ENCODE measurements at places on chromosomes 12 and 14.

- DNase-seq: no peak
These were observed 148.4 kb downstream of the RPAP3 start for GRCh38 chr12:47557386-47557785.

- no peak for DNase-seq
These were observed 98.3 kb downstream of the LRRC74A start for GRCh38 chr14:76924371-76925096.

- DNase-seq: no peak
These were observed 82.0 kb upstream of the WSCD2 start for GRCh38 chr12:108047071-108047550.

DNA sequence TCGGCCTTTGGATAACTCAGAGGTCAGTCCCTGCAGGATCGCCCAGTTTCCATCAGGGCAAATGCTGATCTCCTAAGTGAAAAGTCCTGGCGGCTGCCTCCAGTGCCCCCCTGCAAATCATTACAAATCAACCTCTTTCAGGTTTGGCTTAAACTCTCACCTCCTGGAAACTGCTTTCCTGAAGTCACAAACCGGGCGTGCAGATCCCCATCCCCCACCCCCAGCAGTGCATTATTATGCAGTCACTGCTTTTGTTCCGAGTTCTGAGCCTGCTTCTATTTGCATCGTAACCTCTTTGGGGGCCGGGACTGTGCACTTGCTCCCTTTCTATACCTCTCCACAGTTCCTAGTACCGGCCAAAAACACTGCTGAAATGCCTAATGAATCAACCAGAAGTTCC lies at the start of gene USP44:
Gene USP44 (minus strand): TSS at position 172 of the 400 bp plus-strand sequence. CDS start 17,220 bp downstream, outside the sequence.
- no peak for DNase-seq

DNA sequence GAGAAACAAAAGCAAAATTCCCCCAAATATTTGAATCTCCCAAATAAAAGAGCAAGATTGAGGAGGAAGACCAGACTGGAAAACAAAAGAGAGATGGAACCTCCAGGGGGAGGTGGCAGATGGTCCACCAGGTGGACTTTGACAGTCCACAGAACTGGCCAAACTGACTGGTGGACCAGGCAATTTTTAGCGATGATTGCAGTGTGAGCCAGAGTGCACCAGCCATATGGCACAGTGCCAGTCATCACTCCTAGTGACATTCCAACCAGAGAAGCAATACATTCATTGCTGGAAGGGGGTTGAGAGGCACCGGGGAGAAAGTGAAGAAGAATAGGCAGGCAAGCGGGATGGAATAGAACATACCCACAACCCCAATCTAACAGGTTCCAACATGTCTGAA lies 182.9 kb downstream of the EXOC5 start:
- no peak for DNase-seq

DNA sequence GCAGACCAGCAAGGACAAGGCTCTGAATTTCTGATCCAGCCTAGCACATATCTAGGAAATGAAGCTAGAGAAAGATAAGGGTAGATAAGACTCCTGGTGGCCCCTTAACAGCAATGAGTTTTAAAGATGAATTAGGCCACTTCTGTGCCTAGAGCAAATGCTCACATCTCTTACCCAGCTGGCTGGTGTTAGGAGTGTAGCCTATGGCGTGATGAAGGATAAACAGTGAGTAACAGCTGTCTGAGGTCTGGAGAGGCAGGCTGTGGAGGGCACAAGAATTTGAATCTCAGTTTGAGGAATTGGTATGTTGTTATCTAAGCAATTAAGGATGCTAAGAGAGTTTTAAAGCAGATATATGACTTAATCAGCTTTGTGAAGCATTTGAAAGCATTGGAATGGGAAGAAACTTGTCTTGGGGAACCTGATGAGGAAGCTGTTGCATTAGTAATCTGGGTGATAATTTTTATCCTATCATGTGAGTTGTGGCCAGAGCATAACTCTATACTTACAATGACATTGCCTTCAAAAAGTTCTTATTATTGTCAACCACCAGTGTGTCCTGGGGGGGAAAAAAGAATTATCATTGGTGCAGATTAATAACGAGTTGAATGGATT lies 161.8 kb downstream of the SRGAP1 start:
- no peak for DNase-seq

DNA sequence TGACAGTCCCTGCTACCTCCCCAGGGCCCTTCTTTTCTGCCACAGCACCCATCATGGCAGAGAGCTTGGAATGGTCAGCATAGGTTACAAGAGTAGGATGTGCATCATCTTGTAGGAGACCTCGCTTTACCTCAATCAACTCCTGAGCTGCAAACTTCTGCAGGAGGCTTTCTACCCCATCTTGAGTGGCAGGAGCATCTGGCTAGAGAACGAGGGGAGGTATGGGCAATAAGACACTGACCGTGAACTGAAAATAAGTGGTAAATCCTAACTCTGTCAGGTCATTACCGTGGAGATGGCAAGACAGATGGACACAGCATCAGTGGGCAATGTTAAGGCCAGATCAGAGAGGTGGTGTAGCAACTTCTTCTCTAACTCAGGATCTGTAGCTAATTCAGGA lies 7.8 kb downstream of the METTL3 start:
- DNase-seq: no peak

GRCh38 chr14:51653775-51654532 lies 2.2 kb downstream of the FRMD6 start:
- no peak for DNase-seq

GRCh38 chr12:77124767-77125166 lies 59.4 kb upstream of the E2F7 start:
- no peak for DNase-seq

DNA sequence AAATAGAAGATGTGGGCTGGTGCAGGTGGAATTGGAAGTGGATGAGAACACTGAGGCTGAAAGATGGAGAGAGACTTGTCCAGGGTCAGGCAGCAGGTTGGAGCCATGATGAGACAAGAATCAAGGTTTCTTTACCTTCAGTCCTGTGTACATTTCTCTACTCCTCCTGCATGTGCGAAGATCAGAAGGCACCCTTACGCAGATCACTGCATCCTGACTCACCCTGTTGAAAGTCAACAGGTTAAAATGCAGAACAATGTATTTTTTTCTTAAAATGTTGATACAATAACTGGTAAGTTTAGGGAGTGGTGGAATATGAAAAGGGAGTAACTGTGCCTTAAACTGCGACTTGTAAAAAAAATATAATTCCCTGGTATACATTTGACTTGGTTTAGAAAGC lies 47.8 kb downstream of the TESPA1 start:
- DNase-seq: no peak

DNA sequence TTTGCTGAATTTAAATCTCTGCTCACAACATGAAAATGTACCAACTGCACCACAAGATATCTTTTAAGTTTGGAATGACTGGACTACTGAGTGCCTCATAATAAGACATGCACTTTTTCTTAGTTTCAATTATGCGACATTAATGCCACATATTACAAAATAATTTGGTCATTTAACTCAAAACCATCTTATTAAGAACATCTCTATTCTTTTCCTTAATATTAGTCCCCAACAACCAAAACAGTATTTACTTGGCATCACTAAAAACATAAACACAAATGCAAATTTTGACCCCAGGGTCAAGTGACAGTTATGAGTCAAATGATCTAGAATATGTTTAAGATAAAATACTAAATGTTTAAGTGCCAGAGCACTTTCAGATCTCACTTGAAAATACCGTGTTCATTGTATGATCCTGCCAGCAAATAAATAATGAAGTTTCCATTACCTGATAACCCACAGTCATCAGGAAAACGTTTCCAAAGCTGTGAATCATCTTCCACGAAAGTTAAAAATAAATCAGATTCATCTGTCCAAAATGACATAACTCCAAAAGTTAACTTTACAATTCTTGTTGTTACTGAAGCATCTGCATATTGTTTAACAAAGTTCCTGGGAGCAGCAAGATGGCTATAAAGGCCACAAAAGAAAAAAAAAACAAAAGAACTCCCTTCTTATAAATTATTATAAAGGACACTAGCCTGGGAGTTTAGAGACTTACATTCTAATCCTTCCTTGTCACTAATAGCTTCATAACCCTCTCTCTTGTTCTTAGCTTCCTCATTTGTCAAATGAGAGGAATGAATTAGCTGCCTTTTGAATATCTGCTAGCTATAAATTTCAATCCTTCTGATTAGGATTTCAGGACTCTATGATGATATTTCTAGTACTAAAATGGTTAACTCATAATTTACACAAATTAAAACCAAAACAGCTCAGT lies 30.5 kb upstream of the AP4S1 start:
- no peak for DNase-seq

- DNase-seq: peak; percentile 59
These were observed 14.5 kb downstream of the OAS2 start for GRCh38 chr12:112992541-112993398.

- no peak for DNase-seq
These were observed 19.6 kb upstream of the SMCO2 start for GRCh38 chr12:27426743-27427487.

- no peak for DNase-seq
These were observed 56.4 kb downstream of the LRRC74A start for GRCh38 chr14:76882651-76883050.

- DNase-seq: no peak
These were observed 85.4 kb upstream of the PLXNC1 start for GRCh38 chr12:94062796-94063635.

DNA sequence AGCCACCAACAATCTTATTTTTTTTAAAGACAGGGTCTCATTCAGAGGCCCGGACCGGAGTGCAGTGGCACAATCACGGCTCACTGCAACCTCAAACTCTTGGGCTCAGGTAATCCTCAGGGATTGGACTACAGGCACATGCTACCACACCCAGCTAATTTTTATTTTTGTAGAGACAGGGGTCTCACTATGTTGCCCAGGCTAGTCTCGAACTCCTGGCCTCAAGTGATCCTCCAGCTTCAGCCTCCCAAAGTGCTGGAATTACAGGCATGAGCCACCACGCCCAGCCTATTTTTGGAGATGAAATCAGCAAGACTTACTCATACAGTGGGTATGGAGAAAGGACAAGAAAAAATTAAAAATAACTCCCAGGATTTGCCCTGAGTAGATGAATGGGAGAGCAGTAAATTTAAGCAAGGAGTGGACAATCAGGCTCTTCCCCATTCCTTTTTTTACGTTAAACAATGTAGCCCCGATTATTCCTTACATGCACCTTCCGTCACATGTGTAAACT lies 13.2 kb downstream of the FMNL3 start:
- no peak for DNase-seq

- DNase-seq: no peak
These were observed 438.2 kb downstream of the ETNK1 start for GRCh38 chr12:23063206-23063605.

- no peak for DNase-seq
These were observed 224.5 kb upstream of the PELI2 start for GRCh38 chr14:55893705-55894104.

GRCh38 chr12:124518051-124518932 lies 49.1 kb downstream of the NCOR2 start:
- DNase-seq: no peak

DNA sequence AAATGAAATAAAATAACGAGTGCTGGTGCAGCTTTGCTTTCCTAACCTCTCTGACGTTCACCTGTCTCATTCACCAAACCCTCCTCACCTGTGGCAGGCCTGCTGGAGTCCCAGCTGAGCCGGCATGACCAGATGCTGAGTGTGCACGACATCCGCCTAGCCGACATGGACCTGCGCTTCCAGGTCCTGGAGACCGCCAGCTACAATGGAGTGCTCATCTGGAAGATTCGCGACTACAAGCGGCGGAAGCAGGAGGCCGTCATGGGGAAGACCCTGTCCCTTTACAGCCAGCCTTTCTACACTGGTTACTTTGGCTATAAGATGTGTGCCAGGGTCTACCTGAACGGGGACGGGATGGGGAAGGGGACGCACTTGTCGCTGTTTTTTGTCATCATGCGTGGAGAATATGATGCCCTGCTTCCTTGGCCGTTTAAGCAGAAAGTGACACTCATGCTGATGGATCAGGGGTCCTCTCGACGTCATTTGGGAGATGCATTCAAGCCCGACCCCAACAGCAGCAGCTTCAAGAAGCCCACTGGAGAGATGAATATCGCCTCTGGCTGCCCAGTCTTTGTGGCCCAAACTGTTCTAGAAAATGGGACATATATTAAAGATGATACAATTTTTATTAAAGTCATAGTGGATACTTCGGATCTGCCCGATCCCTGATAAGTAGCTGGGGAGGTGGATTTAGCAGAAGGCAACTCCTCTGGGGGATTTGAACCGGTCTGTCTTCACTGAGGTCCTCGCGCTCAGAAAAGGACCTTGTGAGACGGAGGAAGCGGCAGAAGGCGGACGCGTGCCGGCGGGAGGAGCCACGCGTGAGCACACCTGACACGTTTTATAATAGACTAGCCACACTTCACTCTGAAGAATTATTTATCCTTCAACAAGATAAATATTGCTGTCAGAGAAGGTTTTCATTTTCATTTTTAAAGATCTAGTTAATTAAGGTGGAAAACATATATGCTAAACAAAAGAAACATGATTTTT lies 17.1 kb upstream of the AMN start:
- DNase-seq: no peak

GRCh38 chr12:89844539-89844938 lies 135.9 kb upstream of the ATP2B1 start:
- no peak for DNase-seq

GRCh38 chr12:29211696-29212095 lies 62.6 kb downstream of the FAR2 start:
- DNase-seq: no peak

GRCh38 chr12:120844297-120844696 lies 59.9 kb downstream of the SPPL3 start:
- no peak for DNase-seq

DNA sequence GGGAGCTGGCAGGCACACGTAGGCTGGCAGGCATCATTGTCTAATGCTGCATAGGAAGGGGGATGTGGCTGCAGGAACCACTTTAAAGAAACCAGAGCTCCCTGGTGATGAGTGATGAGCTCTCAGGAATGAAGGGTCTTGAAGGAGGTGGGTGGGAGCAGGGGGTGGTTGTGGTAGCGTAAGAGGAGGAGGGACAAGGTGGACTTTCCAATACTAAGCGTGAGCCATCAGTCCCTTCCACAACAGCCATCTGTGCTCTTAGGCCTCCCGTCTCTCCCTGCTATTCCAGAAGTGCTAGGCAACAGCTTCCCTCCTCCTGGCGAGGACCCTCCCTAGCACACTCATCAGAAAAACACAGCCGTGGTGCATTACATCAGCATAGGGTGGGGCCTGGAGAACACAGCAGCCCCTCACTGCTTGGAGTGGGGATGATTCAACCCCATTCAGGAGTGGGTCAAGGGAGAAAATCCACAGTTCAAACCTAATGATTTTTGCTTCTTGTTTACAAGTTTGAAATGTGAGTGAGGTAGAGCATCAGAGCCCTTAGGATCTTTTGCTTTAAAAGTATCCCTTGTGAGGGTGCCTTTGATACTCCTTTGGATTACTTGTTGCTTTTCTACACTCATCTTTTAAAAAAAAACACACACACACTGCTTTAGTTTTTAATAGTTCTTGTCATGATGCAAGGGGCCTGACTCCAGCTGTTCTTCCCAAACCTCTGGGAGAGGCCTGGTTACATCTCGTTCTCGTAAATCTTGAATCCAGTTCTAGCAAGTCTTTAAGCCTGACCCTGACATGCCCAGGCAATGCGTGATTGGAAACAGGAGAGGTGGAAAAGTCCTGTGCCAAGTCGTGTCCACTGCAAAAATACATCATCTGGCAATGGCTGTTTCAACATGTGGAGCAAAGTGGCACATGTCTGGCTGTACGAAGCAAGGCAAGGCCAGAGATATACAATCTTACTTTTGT lies 356.4 kb upstream of the DDHD1 start:
- no peak for DNase-seq

Measured in activated T-cell treated with anti-CD3 and anti-CD28 coated beads, Interleukin-2, amount 50 U/mL, for 72 hours (primary cell).